ENCODE measurements at places on chromosomes 2 and 18.

- no peak for DNase-seq
Observed at GRCh38 chr2:140307532-140307931, 1527.3 kb upstream of the NXPH2 start.

- no peak for DNase-seq
Observed at GRCh38 chr2:120673205-120673550, 62.5 kb upstream of the GLI2 start.

GRCh38 chr18:47746615-47747014 lies 183.8 kb downstream of the SMAD2 start:
- no peak for DNase-seq

DNA sequence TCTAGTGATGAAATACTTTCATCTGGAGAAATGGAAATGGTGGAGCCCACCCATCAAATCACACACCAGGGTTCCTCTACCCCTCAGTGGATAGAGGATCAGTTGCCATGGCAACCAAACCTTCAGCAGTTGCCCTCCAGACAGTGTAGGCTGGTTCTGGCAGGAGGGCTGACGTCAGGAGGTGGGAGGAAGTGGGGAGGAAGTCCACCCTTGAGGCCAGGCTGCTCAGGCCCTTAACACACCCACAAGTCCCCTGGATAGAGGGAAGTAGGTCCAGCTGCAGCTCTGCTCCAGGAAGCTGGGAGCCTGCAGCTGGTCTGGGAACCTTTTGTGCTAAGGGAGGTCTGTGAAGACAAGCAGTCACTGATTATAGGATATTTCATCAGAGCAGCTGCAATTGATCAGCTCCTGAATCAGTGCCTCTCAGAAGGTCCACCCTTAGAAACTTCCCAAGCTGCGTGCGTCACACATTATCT lies 186.6 kb downstream of the MTX2 start:
- no peak for DNase-seq

GRCh38 chr2:121084130-121084680 lies 200.8 kb downstream of the TFCP2L1 start:
- no peak for DNase-seq

DNA sequence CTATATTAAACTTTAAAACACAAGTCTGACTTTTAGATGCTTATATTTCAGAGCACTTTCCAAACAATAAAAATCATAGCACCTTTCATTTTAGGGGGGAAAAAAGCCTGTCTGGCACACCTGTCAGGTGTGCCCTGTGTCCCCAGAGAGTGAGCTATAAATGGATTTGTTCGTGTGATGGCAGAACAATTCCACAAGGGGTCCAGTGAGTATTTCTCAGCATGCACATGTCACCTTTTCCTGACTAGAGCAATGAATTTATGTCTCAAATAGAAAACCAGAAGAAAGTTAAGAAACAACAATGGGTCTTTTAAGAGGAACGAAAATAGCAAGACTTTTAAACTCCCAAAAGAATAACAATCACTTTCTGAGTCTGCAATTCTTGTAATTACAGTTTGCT lies 55.9 kb downstream of the ACVR1C start:
- DNase-seq = no peak

DNA sequence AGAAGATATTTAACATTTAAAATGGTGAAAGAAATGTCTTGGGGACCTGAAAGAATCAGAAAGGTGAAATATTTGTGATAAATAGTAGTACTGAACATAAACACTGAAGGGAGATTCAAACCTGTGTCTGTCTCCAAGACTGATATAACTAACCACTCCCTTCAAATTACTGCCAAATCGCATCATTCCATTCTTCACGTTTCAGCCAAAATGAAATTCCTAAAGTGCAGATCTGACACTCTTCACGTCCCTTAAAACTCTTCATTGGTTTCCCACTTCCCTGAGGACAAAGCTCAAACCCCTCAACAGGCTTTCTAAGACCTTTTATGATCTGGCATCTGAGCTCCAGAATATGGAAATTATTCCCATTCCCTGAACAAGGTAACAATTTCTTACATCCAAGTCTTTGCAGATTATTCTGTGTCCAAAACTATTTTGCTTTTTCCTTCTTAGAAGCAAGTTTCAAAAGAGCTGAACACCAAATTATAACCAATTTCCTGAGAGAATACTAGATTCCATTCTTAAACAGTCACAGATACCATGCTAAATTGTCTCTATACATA lies 18.9 kb downstream of the SLC8A1 start:
- no peak for DNase-seq

GRCh38 chr2:54464341-54464740 lies 8.2 kb downstream of the SPTBN1 start:
- no peak for DNase-seq

DNA sequence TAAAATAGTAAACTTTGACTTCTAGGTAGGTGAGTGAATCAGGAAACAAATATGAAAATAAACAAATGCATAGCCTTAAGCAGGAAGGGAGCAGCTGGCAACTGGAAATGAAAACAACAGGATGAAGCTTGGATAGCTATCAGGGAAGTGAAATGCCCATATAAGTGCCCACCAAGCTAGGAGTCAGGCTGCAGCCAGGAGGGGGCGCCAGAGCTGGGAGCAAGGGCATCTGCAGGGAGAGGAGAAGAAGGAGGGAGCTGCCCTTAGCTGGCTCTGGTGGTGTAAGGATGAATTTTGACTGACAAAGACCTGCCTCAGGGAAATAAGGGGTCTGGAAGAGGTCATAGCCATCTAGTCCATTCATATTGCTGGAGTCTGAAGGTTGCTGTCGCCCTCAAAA lies 298.3 kb downstream of the TDRD15 start:
- DNase-seq = no peak

DNA sequence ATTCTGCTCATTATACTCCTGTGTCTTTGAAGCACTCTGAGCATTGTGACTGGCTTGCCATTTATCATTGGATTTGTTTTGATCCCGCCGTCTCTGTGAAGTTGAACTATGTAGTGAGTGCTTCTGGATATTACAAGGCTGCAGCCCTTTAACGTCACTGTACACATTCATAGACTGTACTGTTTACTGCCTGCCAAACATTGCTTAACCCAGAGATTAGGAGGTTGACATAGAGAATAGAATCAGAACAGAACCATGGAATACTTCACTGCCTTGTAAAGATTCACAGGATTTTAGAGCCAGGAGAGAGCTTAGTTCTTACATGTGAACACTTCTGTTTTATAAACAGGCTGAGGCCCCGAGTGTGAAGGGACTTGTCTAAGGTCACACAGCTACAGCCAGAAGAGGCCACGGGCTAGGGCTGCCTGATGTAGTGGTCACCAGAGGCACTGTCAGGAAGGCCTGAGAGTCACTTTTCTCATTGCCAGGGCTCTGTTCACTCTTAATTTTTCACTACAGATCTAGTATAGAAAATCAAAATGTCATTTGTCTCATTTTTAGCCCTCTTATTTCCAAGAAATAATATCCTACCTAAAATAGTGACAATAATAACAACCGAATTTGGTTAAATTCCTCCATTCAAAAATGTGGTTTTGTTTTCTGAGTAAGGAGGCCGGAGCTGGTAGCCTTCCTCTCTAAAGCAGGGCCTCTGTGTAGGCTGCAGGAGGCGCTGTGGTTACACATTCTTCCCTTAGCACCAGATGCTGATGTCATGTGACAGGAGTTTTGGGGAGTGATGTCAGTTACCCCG lies 87.9 kb downstream of the UGGT1 start:
- no peak for DNase-seq

DNA sequence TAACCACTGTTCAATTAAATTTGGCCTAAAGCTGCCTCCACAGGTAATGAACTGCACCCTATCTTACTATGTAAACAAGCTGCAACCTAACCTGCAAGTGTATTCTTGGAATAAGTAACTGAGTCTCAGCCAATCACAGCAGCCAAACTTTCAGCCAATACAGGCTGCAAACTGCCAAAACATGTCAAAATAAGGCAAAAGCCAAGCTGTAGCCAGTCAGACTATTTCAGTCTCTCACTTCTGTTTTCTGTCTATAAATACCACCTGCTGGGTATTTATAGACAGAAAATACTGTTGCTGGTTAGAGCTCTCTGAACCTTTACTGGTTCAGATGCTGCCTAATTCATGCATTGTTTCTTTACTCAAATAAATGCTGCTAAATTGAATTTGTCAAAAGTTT lies 14.3 kb downstream of the C2orf76 start:
- no peak for DNase-seq

DNA sequence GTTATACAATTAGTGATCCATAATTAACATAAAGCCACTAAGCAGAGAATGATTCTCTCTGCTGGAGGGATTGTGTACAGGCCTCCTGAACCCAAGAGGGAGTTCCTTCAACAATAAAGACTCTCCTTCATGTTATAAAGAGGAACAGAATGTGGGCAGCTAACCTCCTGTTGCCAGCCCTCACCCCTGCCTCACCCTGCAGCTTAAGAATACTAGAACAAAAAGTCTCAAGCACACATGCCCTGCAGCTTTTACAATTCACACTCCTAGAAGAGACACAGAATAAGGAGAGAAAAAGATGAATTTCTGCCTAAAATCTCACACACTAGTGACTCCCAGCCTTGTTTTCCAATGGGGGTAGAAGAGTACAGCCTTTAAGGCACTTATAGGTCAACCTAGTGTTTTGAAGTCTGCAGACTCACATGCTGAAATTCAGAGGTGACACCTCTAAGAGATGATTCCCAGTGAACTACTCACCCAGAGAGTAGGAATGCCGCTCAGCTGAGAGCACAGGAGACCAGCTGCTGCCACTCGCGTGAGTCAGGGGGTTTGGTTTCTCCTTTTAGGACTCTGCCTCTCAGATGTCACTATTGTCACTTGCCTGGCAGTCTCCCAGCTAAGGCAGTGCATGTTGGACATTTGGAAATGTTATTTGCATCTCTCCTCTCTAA lies 32.5 kb upstream of the IL1RL1 start:
- DNase-seq = no peak

DNA sequence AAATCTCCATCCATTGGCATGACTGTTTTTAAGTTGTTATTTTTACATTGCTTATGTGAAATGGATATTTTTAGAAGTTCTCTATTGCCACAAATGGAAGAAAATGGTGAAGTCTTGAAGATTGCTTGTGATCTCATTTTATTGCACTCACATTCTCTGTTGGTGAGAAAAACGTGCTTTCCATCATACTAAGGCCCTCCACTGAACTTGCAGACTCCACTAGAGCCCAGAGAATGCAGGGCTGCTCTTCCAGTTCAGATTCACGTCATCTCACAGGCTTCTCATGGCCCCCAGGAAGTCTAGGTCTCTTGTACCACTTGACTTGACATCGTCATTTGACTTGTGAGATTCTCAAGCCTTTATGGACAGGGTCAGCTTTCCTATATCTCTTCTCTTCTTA lies 254.8 kb upstream of the COPS8 start:
- DNase-seq = no peak

GRCh38 chr2:177252808-177253531 lies 11.6 kb downstream of the NFE2L2 start:
- no peak for DNase-seq

GRCh38 chr2:172842511-172843265 lies 107.0 kb downstream of the RAPGEF4 start:
- DNase-seq = no peak

DNA sequence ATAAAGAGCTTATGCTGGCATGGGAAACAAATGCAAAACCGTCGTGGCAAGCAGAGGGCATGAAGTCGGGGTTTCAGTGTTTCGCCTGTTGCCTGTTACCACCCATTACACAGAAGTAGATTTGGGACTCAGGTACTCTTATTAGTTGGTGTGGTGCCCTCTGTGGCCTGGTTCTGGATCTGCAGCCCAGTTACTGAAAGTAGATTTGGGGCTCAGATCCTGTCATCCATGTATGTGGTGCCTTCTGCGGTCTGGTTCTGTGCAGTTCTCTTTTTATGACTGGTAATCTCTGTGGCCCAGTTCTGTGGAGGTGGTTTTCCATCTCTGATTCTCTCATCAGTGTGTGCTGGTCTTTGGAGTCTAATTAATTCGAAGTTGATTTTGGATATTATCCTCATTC lies 45.2 kb downstream of the ADNP2 start:
- no peak for DNase-seq

GRCh38 chr2:174334278-174334715 lies 457 bp upstream of the SP9 start:
- no peak for DNase-seq

- DNase-seq = no peak
Observed at GRCh38 chr18:54772056-54772455, 56.2 kb upstream of the RAB27B start.
